ENCODE measurements at places on chromosomes 11 and 22.

DNA sequence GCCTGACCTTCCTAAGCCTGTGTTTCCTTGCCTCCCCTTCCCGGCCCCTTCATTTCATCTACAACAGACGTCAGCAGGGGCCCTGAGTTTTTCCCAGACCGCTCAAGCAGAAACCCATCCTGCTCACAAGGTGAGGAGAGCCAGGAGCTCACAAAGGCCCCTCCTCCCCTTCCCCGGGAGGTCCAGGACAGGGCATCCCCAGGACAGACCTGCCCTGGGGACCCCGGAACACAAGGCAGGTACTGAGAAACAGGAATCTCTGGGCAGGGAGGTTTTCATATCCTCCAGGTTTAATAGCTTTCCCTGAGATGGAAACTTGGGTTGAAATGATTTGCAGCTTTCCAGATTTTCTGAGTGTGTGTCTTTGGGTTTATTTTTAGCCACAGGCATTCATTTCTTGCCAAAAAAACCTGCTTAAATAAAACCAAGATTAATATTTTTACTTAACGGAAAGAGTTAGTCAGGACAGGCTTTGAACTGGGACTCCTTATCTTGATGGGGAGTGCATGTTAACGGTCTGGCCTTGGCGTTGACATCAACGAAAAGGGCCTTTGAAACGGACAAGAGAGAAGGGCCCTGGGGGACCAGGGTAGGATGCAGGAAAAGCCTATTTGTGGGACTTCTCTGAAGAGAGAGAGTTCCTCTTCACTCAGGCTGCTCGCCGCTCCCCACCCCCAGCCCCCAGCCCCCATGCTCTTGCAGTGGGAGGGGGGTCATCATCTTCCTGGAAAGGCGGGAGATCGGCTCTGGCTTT lies 38.5 kb downstream of the TIMP3 start:
- peak; percentile 82 for DNase-seq

- no peak for DNase-seq
These were observed 244.1 kb downstream of the AASDHPPT start for GRCh38 chr11:106321601-106322000.

- peak; percentile 96 for DNase-seq
These were observed at the start of gene NEAT1 for GRCh38 chr11:65422633-65423515. Gene NEAT1 (plus strand): TSS chr11:65422798.

DNA sequence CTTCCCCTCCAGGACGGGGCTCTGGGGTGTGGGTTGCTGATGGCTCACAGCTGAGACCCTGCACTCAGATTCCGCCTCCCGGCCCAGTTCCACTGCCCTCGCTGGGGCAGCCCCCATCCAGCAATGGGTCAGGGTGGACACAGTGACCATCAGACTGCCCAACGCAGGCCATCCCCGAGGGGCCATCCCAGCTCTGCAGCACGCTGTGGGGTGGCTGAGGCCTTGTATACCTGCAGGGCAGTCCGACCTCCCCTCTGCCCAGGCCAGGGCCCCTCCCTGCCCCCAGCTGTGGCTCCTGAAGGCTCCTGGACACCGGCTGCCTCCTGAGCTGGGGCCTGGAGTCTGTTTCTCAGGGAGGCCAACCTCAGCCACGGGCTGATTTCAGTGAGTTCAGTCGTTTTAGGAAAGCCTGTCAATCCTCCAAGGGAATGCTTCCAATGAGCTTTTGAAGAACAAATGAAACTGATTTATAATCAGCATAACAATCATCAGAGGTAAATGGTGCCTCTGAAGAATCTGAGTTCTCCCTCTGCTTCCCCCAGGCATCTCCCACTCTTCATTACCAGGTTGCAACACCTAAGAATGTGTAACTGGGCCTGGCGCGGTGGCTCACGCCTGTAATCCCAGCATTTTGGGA lies 95.1 kb downstream of the CELSR1 start:
- DNase-seq = no peak

GRCh38 chr11:85634747-85635146 lies 6.4 kb downstream of the TMEM126B start:
- no peak for DNase-seq

GRCh38 chr11:134654161-134654915 lies 242.3 kb upstream of the B3GAT1 start:
- no peak for DNase-seq

DNA sequence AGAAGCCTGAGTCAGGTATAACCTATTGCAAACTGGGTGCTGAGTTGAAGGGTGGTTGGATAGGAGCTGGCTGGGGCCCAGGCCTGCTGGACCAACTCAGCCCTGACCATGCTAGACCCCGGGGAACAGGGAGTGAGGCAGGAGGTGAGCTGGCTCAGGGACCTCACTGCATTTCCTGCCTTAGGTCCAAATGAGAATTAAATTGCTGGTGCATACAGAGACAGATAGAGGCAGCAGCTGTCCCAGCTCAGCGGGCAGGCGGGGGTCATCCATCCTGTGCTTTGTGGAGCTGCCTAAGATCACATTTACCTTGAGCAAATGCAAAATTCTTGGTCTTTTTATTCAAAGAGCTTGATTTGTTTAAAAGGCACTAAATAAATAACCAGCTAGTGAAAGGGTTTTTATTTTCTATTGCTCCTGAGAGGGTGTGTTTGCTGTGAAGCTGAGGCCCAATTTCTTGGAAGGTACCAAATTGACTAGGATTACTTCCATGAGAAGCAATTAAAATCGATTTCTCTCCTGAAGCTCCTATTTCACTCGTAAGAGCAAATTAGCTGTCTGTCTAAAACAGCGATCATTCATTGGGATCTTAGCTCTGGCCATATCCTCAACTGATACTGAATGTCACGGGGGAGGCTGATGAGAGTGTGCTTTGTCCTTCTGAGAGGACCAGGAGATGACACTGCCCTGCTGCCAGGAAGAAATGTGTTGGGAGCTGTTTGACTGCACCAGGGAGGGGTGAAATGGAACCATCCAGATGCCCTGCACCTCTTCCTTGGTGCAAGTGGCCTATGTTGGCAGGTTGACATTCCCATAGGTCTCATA lies 24.9 kb downstream of the USH1C start:
- DNase-seq = no peak

DNA sequence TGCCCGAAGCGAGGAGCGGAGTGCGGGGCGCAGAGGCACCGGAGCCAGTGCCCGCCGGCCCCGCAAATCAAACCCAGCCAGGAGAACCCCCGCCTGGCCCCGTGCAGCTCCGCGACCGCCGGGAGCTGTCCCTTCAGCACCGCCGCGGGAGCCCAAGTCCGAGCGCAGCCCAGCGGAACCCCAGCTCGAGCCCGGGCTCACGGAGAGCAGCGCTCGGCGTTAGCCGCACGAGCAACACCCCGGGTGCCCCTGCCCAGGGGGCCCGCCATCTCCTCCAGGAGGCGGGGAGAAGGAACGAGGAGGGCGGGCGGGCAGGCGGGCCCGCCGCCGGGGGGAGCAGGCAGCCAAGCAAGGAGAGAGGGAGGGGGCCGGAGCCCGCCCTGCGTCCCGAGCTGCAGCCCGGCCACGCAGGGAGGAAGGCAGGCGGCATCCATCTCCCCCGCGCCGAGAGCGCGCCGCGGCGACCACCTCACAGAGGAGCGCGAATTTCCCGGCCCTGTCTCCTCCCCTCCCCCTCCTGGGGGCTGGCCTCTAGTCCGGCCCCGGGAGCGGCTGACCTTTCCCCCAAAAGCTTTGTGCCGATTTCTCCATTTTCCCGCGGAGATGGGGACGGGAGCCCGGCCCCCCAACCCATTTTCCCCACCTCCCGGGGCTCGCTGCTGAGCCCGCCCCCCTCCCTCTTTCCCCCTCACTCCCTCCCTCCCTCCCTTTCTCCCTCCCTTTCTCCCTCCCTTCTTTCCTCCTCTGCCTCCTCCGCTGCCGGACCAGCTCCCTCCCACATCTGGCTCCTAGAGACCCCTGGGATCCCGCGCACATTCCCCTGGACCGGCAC lies 621 bp downstream of the KCNC1 start:
- DNase-seq = peak; percentile 71

DNA sequence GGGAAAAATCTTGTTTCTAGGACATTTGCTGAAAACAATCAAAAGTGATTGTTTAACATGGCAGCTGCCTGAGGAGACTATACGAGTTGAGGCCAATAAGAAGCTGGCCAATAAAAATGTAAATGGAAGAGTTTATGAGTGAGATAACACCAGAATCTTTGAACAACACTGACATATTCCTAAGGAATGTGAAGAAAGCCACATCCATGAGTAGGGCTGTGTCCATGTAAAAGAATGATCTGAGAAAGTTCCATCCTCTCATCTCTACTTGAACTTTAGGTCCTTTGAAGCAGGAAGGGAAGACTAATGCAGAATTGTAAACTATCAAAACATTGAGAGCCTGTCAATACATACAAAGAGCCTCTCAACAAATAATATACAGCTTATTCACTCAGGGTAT lies 6.9 kb upstream of the CHORDC1 start:
- DNase-seq = peak; percentile 28

GRCh38 chr11:62245271-62245753 lies 3.3 kb downstream of the SCGB1D2 start:
- peak; percentile 15 for DNase-seq

GRCh38 chr11:86664930-86665329 lies 7.5 kb downstream of the ME3 start:
- no peak for DNase-seq

DNA sequence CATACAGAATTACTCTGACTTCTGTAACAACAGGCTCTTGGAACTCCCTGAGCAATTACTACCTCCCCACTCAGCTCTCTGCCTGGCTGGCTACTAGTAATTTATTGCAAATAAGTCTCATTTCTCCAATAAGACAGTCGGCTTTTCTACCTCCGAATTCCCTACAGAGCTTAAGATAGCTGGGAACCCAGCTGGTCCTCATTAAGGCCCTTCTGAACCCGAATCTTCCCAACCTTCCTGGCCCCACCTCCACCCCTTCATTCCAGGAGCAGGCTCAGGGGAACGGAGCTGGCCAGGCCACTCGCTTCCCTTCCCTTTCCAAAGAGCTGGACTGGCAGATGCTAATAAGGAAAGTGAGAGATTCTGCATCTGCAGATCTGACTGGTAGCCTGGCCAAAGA lies 21.6 kb downstream of the TMPRSS5 start:
- peak; percentile 39 for DNase-seq

- no peak for DNase-seq
These were observed 3.1 kb downstream of the SLC25A22 start for GRCh38 chr11:794766-795633.

DNA sequence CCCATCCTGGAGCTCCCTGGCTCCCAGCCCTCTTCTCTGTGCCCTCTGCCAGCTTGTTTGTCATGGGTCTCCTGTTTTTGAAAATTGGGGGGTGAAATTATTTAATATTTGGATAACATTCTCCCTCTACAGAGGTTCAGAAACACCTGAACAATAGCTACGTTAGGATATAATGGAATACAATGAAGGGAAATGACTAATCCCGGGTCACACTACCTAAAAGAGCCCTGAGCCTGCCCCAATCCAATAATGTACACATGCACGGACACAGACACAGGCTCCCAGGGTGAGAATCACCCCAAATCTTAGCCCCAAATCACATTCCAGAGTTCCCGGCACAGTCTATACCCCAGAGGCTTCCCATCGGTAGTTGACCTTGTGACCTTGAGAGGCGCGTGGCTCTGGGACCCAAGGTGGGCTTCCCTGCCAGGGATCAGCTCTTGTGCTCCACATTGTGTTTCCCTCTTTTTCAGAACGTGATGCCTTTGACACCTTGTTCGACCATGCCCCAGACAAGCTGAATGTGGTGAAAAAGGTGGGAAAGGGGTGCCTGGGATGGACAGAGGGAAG lies 135.5 kb downstream of the PARVA start:
- no peak for DNase-seq

- no peak for DNase-seq
These were observed 29.0 kb downstream of the CAPN1 start for GRCh38 chr11:65210748-65211147.

- DNase-seq = no peak
These were observed 21.2 kb upstream of the YWHAH start for GRCh38 chr22:31923136-31923535.

DNA sequence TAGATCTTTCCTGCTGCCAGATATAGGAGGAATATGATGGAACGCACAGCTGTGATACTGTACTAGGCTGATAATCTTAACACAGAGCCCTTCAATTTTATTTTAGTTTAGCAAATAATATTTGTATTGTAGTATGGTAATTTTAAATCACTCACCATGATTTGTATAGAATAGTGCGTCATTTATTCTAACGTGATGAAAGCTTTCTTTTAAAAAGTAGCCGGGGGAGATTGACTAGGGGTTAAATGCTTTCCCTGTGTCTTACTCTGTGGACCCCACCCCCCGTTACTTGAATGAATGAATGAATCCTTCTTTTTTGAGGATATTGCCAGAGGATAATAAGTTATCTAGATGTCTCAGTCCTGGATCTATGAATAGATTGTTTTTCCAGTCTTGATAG lies 72.1 kb downstream of the CECR2 start:
- no peak for DNase-seq

DNA sequence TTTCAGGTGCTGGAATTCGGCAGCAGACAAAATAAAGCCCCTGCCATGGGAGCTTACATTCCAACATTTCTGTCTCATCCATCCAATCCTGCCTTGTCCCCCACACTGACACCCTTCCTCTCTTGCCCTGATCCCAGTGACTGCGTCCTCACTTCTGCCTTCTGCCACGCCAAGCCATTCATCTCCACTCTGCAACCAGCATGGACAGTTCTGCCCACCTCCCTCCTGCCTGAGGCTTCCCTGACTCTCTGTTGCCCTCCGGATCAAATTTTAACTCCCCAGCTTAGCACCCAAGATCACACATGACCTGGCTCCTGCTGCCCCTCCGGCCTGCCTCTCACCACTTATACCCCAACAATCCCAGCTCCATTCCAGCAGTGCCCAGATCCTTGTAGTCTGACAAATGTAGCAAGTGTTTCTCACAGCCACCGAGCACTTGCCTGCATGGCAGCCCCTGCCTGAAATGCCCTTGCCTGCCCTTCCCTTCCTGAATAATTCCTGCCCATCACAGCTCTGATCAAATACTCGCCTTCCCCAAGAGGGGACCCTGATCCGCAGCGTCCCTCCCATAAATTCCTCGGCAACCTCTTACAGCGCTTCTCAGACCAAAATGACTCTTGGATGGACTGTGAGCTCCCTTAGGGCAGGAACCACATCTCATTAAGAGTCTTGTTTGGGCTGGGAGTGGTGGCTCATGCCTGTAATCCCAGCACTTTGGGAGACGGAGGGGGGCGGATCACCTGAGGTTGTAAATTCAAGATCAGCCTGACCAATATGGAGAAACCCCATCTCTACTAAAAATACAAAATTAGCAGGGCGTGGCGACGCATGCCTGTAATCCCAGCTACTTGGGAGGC lies 2.3 kb downstream of the ACTN3 start:
- no peak for DNase-seq

DNA sequence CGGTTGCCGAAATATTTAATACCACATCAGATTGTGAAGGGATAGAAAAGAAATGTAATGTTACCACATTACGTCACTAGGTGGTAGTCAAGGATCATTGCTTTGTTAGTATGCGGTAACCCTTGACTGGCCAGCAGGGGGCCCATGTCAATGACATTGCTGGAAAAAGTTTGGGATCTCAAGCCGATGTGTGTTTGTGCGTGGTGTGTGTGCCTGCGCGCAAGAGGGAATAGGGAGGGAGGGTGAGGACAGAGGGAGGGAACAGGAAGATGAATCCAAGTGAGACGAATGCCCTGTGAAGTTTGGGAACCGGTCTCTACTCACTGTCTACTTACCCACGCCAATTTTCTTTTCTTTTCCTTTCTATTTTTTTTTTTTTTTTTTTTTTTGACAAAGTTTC lies 10.7 kb upstream of the MRGPRX2 start:
- DNase-seq = peak; percentile 89

GRCh38 chr11:1225386-1226225 lies 2.7 kb downstream of the MUC5B start:
- DNase-seq = no peak

GRCh38 chr11:2522631-2523255 lies 77.9 kb downstream of the KCNQ1 start:
- DNase-seq = no peak

- no peak for DNase-seq
These were observed 39.1 kb downstream of the ARRB1 start for GRCh38 chr11:75312346-75312745.

GRCh38 chr11:104734998-104735397 lies 163.3 kb downstream of the CASP12 start:
- DNase-seq = no peak
